Activated T-cell treated with anti-CD3 and anti-CD28 coated beads for 24 hours (primary cell): ENCODE measurements at places on chromosomes 5 and 9.

- DNase-seq: no peak
Measured at GRCh38 chr5:25286319-25286718, 641.5 kb upstream of the CDH10 start.

DNA sequence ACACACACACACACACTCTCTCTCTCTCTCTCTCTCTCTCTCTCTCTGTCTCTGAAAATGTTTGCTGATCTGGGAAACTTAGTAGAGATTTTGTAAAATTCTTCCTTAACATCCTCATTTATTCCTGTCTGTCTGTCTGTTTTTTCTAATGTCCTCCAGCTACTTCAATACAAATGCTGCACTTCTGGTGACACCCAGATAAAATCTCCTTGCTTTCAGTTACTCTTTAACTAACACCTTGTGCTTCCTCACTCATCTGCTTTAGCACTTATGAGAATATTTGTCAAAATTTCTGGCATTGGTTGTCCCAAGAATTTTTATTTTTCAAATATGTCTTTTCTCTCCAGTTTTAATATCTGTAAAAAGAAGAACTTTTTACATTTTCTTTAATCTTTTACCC is 35.0 kb upstream of the ARRDC3 start:
- DNase-seq: no peak

- no peak for DNase-seq
Measured at GRCh38 chr5:151572657-151573368, 18.3 kb downstream of the FAT2 start.

- DNase-seq: no peak
Measured at GRCh38 chr9:91197232-91198181, 164.2 kb downstream of the AUH start.
